ENCODE measurements at places on chromosomes 2 and 18. TPM values are rescaled to one million over a fixed set of nuclear protein-coding genes. Genes with fewer than 3 reads are reported as not detected.

- DNase-seq: no peak
These were observed 61.0 kb downstream of the RBMS1 start for GRCh38 chr2:160432633-160433032.

DNA sequence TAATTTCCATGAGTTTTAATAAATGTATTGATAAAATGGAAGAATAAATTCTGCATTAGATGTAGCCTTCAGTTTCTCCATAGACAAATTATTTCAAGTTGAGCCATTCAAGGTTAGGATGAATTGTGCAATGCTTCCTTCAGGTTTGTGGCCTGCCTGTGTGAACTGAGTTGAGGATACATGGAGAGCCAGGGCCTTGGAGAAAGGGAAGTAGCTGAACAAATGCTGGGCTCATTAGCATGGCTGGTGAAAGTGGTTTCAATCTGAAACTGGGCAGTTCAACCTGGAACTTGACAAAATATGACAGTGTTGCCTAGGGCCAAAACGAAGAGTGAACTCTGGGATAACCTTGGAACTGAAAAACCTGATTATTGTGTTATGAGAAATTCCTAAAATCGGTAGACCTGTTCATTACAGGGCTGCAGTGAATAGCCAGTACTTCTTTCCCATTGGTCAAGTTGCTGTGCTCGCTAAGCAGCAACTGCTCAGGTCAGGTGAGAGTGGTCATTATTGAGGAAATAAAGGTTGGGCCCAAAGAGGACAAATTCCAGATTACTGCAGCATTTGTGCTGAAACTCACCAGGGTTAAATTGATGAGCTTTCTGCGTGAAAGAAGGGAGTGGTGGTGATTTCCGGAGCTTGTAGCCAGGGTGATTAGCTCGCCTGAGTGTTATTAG is 12.7 kb downstream of the INPP1 start:
- no peak for DNase-seq

- no peak for DNase-seq
These were observed 85.0 kb downstream of the ZNF516 start for GRCh38 chr18:76410033-76410432.

DNA sequence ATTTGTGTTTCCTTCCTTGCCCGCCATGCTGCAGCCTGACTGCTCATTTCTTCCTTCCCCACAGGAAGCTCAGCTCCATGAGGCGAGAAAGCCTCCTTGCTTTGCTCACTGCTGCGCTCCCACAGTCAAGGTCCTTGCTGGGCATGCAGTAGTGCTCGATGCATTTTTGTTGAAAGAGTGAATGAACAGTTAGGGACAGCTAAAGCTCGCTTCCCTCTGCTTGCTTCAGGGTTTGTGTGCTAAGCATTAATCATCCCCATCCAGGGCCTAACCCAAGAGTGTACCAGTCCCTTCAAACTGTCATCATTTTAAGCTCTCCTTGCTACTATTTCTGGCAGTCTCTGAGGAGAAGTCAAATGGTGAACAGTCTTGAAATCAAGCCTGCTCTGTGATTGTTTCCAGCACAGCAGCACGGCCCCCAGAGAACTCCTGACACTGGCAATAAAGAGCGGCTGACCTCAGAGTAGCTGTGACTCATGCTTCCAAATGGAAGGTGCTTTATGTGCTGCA is 171.7 kb upstream of the SOX11 start:
- no peak for DNase-seq

DNA sequence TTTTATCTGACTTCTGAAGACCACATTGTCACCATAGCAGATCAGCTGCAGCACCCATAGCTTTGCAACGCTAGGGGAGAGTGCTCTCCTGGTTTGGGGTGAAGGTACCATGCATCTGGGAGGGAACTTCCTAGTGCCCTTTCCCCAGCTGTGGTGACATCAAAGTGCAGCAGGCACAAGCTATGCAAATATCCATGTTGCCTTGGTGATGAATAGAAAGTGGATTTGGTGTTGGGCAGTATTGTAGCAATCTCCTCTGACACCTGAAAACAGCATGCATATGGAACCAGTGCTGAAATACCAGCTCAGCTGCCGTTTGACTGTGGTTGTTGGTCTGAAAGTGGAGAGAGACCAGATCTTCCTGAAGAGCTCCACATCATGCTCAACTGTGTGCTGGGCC is 37.1 kb downstream of the BCL2L11 start:
- DNase-seq: no peak

DNA sequence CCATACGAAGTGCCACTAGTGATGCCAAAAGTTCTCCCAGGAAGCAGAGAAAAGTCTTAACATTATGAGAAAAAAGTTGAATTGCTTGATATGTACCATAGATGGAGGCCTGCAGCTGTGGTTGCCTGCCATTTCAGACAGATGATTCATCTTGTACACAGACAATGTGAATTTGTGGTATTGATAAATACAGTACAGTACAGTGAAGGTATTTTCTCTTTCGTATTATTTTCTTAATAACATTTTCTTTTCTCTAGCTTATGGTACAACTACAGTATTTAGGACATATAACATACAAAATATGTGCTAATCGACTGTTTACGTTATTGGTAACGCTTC is 33.6 kb upstream of the VWC2L start:
- DNase-seq: no peak

DNA sequence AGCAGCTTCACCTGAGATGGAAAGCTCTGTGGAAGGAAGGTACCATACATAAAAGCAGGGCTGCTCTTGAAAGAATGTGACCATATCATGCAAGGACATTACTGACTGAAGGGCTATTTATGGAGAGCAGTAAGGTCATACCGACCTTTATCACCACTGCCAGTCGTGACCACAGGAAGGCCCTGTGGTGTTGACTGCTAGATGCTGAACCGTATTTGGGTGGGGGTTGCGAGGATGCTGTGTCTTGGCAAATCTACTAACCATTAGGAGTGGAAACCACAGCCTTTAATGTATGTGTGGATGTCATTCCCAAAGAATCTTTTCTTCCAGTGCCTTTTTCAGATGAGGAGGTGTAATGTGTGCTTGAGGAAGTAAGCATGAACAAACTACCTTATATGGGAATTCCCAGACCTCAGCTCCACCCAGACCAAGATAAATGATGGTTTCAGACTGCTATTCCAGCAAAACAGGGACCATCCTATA is 60.8 kb downstream of the LIMS1 start:
- DNase-seq: no peak

- no peak for DNase-seq
These were observed 325.9 kb upstream of the LINC00305 start for GRCh38 chr18:64474773-64475172.

DNA sequence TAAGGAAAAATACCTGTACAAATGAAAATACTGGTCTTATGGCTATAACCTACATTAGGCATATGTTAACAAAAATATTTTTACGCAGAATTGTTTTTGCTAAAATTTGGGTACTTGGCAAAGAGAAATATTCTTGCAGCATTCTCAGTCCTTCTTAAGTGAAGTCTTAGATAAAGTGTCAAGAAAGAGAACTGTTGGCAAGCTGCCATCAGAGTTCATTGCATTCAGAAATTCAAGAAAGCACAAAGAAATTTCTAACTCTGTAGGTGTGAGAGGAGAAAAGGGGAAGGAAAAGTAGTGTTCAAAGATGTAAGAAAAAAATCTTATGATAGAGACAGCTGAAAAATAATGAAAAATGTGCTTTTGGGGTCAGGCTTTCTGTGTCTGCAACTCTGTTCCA is 86.7 kb downstream of the IRS1 start:
- no peak for DNase-seq

DNA sequence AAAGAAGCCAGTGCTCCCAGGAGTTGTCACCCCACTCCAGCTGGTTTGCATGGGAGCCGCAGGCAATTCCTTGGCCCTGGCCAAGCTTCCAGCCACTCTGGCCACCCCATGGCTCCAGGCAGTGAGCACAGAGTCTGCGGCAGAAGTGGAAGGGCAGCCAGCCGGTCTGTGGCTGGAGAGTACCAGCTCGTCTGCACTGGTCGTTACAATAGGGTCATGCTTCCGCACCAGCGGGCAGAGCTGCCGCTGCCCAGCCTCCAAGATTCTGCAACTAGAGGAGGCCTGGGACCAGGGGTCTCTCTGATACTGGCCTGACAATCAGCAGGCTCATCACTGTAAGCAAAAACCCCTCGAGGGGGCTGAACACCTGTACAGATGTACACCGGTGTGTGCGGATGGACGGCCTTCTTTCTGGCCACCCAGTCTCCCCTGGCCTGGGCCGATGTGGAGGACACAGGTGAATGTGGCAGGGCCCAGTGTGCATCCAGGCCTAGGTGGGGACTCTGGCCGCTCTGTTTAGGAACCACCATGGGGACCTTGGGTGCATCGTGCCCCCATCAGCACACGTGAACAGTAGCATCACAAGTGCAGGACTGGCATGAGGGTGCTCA is 51.9 kb upstream of the ODC1 start:
- no peak for DNase-seq

DNA sequence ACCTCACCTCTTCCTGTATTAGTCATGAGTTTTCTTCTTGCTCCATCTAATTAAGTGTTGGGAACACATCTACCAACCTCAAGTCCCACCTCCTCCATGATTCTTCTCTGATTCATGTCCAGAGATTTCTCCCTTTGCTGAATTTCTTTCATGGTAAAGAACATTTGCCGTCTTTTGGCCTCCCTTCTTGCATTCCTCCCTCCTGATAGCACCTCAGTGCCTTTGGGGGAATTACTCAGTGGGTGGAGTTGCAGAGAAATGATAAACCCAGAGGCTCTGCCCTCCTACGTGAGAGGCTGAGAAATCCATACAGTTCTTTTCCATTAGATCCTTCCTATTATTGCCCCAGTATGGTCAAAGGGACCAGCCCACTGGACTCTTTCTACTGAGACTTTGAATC is 651.9 kb downstream of the SLC4A3 start:
- DNase-seq: no peak

DNA sequence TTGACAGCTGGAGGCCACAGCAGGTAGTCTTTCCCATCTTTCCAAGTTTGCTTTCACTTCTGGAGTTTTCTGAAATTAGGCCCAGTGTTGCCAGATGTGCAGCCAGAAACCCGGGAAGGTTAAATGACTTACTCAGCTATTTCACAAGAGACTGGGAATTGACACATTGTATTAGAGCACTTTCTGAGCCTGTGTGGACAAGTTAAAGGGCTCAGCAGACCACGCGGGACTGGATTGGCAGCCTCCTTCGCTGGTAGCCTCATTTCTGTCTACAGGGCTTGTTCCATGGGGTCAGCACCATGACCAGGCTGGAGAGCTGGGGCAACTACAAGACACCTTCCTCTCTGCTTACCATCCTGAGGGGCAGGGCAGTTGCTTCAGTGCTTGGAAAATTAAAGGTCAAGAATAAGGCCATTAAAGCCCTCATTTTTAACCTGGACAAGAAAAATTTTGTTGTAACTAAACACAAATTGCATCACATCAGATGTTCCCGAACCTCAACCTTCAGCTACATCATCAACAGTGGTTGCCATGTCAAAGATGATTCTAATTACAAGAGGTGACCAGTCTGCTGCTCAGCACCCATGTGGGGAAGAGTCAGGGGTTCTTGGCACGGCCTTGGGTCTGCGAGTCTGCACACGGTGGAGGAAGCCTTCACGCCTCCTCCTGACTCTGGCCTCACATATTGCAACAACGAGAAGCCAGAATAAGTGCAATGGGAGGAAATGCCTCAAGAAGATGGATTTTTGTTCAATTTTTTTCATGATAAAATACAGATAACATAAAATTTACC is 279.5 kb upstream of the RAB6C start:
- no peak for DNase-seq

DNA sequence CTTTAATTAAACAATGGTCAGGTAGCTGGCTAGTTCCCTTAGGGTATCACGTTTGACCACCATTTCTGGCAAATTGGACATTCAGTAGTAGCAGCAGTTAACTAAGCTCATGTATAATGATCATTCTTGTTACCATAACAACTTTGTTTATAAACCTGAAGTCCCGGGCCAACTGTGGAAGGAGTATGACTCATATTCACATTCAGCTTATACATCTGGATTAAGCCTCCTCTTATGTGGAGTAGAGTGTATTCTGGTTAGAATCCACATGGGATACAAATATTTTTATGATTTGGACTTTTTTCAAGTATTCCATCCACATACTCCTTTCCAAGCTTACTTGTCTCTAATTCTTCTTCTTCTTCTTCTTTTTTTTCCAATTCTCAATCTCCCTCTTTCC is 70.3 kb upstream of the ZSWIM2 start:
- DNase-seq: no peak

- DNase-seq: no peak
These were observed 84.0 kb downstream of the RTN4 start for GRCh38 chr2:54966165-54966832.

GRCh38 chr2:52097071-52097470 is 1065.1 kb upstream of the NRXN1 start:
- no peak for DNase-seq

GRCh38 chr2:62537814-62538213 is 31.8 kb upstream of the TMEM17 start:
- no peak for DNase-seq

GRCh38 chr18:46291149-46291548 is 187.0 kb downstream of the HAUS1 start:
- no peak for DNase-seq

DNA sequence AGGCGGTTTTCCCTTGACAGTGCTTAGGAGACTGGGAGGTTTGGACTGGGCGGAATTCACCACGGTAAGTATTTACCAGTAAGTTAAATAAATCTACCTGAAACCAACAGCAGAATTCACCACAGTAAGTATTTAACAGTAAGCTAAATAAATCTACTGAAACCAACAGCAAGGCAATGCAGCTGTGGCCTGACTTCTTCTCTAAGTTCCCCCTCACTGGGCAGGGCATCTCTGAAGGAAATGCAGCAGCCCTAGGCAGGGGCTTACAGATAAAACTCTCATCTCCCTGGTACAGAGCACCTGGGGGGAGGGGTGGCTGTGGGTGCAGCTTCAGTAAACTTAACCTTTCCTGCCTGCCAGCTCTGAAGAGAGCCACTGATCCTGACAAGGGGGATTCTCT is 432.5 kb upstream of the LRRTM1 start:
- no peak for DNase-seq

DNA sequence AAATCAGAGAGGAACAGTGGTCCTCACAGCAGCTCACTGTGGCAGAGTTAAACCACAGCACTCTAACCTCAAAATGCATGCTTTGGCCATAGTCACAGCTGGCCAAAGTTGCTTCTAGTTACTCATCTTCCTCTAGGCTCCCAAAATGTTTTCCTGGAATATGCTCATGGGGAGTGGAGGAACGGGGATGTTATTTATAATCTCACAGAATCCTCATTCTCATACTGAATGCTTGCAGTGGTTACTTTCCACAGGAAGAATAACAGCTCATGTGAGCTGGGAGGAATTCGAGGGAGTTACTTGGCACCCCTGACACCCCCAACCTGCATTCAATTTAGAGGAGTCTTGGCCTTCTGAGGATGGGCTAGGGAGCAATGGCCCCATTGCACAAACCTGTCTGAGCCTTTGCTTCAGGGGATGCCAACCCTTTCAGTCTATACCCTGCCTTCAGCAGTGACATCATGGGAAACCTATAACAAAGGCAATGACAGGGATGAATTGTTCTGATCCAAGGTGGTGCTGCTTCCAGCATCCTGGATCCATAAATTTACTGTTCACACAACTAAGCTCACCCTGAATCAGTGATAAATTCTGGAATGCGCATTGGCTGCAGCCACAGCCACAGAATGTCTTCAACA is 22.4 kb upstream of the CCBE1 start:
- DNase-seq: no peak

Gene TXNDC2
- not detected for total RNA-seq

Gene HRH4
- total RNA-seq: 0.74 TPM

Gene MROH2A
- total RNA-seq: not detected

Gene RIT2
- not detected for total RNA-seq

Gene NMS
- total RNA-seq: not detected

Gene RUFY4
- total RNA-seq: 1.4 TPM

Gene SP100
- 253 TPM for total RNA-seq

Gene STK36
- 19.0 TPM for total RNA-seq
